ENCODE measurements at places on chromosomes 3 and 15.
A peak's percentile ranks its signal among the peaks of the same experiment; 100 is the strongest.

GRCh38 chr3:185866555-185866954 lies 41.7 kb upstream of the IGF2BP2 start:
- no peak for DNase-seq

DNA sequence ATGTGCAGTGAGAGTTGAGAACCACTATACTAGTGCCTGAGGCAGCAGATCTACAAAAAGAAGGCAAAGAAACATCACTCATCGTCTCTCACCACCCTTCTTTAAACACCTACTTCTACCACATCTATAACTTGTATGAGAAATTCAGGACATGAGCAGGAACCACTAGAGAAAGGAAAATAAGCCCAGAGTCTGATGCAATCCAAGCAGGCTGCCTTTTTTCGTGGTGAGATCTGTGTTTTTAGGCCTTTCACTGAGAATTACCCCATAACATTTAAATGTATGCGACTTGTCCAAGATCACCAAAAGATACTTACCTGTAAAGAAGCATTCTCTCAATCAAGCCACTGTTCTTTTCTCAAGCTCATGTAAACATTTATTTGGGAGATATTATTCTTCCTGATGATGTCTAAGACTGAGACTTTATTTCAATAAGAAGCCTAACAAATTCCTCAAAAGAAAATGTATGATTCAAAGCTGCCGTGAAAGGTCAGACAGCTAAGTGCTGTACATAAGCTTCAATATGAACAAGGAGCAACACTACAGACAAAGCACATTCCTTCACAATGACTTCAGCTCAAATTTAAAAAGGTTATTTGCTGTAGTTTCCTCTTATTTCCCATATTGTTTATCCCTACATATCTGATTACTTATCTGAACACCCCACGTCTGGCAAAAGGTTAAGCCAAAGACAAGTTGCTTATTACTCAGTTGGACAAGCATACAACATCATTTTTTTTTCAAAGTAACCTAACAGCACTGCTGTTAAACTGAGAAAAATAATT lies 16.5 kb downstream of the SPICE1 start:
- no peak for DNase-seq

DNA sequence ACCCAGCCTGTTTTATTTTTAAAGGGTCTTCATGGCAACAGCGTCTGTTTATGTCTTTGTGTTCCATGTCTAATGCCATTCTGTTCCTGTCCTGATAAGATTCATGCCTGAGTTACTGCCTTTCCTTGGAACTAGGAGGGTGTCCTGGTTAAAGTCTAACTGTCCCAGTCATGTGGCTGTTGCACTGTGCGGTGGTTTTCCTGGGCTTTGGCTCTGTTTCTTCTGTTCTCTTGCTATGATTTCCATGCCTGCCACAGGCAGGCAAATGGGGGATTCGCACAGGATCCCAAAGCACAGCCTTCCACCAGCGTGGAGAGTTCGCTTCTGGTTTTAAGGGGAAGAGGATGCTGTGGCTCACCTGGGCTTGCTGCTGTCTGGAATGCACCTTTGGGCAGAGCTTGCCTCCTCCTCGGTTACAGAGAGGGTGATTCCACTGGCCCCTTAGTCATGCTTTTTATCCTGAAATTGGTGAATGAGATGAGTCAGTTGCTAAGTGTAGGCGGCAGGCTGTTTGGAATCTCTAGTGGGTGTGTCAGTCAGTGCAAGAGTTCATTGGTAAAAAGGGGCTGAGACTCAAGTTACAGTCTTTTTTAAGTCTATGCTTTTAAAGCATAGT lies 86.8 kb downstream of the CCK start:
- DNase-seq = peak; percentile 38

DNA sequence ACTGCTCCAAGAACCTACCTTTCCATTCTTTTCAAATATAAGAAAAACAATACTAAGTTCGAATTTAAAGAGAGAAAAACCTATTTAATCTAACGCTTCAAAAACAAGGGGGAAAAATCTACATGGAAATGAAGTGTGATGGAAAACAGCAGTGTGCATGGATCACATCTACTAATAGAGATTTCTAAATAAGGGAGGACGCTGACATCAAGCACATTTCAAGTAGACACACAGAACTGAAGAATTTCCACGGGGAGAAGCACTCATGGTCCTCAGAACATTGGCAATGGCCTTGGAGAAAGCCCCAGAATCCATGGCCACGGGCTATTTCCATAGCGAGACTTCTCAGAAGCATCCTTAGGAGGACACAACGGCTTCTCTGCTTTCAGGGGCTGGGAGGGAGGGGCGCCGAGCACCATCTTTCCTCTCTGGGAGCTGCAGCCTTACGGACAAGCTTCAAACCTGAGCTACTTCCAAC lies 1.0 kb downstream of the TASOR start:
- no peak for DNase-seq

- DNase-seq = no peak
Observed at GRCh38 chr3:155106119-155106518, 26.0 kb downstream of the MME start.

DNA sequence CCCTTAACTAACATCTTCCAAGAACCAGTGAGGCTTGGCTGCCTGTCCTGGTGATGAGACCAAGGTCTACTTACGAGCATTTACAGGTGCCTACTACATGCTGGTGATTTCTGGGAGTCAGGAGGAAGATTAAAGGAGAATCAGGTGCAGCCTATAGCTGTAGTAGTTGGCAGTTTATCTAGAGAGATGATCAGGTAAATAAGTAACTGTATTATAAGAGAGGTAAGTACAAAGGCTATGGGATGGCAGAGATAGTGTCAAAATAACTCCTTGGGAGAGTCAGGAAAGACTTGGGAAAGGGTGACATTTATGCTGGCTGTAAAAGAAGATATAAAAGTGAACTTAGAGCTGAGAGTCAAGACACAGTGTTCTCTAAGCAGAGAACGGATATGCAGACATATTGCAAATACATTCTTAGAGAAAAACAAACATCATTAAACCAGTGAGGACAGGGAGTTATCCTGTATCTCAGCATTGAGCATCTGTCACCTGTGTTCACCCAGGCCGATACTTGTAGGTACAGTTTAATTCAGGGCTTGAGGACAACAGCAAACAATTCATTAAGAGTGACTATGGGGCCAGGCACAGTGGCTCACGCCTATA lies 49.7 kb upstream of the ACP3 start:
- no peak for DNase-seq

GRCh38 chr15:68431792-68432401 lies at the start of gene ITGA11:
Gene ITGA11 (minus strand): TSS chr15:68432163. CDS start chr15:68432066, 97 bp downstream.
- DNase-seq = no peak

DNA sequence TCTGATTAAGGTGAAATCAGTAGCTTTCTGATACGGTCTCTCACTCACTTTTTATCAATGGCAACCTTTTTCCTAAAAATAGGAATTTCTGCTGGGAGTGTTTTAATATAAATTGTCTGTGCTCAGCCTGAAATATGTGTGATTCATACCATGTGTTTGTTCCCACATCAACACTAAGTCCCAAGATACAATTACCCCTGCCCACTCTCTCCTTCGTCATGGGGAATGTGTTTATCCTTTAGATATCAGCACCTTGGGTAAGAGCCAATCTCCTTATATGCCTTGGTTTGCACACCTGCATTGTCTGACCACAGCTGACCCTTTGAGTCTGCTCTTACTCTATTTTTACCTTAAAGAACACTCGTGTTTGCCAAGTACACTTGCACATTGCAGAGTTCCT lies 356.4 kb downstream of the LPP start:
- DNase-seq = no peak

GRCh38 chr3:147409143-147410115 lies at the start of gene ZIC1:
Gene ZIC1 (plus strand): TSS chr3:147409365. CDS start chr3:147410113, 748 bp downstream.
- peak; percentile 77 for DNase-seq

DNA sequence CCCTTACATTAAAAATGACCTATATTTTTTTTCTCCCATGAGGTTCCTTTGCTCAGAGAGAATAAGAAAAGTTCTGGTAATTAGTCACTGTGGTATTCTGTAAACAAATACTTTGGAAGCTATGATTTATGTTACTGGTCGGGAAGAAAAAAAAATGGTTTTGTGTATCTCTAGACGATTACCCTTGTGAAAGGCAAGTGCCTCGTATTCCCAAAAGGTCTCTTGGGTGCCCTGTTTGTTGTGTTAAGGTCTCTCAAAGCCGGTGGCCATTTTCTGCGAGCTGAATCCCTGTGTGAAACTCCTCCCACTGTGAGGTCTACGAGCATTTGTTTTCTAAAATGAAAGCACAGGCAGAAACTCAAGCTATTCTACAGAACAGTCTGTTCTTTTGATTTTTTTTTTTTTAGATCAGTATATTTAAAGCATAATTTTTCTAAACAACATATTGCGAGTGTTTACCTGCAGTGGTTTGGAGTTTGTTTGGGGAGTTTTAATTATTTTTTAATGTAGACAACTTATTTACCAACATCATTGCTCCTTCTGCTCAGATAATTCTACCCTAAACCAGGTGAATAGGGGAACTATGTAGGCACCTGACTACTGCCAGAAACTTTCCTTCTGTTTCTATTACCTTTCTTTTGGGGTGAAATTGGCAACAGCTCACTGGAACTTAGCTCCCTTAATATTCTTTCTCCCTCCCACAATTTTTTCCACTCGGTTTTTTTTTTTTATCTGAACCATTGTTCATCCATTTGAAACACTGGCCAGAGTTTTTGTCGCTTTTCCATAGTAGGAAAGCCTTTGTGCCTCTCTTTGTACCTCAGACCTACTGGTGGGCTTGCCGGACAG lies 44.0 kb downstream of the ZBTB38 start:
- DNase-seq = peak; percentile 59

DNA sequence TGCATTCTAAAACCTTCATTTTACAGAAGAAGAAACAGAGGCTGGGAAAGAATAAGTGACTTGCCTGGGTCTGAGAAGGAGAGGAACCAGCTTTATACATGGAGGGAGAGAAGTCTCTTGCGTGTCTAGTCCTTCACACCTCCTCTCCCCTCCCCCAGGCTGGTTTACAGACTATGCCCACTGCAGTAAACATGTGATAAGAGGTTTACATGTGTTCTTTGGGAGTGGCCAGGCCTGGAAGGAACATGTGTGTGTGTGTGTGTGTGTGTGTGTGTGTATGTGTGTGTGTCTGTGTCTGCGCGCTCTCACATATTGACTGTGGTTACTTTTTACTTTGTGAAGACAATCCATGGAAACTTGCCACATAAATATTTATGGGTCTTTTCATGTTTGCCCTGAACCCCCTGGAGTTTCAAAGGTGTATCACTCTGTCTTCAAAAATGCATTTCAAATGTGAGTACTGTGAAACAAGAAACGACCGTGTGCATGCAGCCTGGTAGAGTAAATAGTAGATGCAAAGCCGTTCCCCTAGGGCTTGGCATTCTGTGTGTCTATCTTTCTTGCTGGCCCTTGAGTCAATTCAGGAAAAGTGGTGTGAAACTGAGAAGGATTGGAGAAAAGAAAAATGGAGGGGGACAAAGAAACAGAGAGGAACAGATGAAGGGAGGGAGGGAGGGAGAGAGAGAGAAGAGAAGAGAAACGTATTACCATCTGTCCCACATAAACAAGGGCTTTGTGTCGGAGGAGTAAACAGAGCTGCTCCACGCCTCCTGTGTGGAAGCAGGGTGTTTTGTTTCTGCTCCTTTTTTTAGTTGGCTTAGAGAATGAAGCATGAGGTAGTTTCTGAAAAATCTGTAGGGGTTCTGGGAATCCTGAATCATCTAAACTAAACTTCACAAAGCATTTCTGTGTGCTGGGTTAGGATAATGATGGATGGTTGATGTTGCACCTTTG lies 51.7 kb downstream of the CLDN11 start:
- DNase-seq = peak; percentile 82

DNA sequence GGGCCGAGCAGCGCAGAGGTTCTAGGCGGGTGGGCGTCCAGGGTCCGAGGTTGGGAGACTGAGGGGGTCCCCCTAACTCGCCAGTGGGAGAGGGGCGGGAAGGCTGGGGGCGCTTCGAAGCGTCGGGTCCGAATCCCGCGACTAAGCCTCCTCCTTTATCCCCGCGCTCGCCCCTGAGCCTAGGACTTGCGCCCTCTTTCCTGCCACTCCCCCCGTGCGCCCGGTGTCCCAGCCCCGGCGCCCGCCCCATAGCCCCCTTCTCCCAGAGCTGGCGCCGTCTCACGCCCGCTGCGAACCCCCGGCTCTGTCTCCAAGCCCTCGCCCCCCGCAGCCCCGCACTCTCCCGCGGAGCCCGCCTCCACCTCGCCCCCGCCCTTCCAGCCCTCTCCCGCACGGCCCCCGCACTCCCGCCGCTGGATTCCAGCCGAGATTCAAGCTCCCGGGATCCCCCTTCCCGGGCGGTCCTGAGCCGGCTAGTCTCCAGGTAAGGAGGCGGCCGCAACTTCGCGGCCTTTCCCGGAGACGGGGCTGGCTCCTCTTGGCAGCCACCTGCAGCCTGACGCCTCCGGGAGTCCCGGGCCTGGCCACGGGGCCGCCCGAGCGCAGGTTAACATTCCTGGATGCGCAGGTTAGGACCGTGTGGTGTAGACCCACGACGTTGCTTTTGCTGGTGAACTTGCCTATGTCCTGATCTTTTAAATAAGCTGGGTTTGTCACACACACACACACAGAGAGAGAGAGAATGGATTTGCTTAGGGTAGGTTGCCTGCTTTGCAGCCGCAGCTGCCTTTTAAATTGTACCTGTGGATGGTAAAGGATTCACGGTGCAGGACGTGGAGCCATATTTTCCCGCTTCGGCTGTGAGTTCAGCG lies 563 bp downstream of the PXYLP1 start:
- DNase-seq = peak; percentile 64

DNA sequence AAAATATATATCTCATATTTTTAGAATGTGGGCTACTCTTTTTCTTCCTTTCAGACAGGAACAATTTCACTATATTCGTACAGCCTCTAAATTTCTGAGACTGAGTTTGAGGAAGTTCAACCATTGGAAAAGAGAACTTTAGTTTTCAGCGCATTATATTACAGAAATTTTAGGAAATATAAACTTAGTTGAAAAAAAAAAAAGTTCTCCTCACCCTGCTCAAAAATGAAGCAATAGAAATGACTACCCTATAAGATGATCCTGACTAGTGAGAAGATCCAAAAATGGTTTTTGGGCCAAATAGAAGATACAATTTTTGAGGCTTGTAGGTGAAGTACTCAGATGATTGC lies 139.6 kb downstream of the MCTP2 start:
- no peak for DNase-seq

GRCh38 chr3:66377800-66378199 lies 123.0 kb downstream of the LRIG1 start:
- no peak for DNase-seq

DNA sequence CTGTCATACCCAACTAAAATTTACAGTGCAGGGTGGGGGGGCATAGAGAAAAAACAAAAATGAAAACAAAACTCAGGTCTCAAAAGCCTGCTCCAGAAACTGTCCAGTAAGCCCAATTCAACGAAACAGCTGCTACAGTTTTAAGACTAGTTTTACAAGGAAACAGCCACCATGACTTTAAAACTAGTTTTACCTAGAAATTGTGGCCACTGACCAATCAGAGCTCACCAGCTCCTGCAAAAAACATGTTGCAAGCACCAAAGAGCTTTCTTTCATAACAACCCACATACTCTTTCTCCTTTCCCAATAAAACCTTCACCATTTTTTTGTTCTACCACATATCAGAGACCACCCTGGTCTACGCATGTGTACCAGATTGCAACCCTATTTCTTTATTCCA lies 7.3 kb upstream of the CFAP91 start:
- DNase-seq = no peak

GRCh38 chr3:152291238-152291637 lies 22.5 kb downstream of the MBNL1 start:
- no peak for DNase-seq

GRCh38 chr15:73812806-73813465 lies 59.8 kb upstream of the INSYN1 start:
- DNase-seq = no peak

- no peak for DNase-seq
Observed at GRCh38 chr15:101053261-101053660, 134.1 kb downstream of the LRRK1 start.

- DNase-seq = no peak
Observed at GRCh38 chr15:65910341-65910740, 41.0 kb downstream of the RAB11A start.
